GM23338 (cell line): ENCODE measurements at places on chromosomes 2 and 18. TPM values are rescaled to one million over a fixed set of nuclear protein-coding genes. Genes with fewer than 3 reads are reported as not detected.

GRCh38 chr2:211822686-211823335, 715.8 kb downstream of the ERBB4 start:
- no peak for DNase-seq

DNA sequence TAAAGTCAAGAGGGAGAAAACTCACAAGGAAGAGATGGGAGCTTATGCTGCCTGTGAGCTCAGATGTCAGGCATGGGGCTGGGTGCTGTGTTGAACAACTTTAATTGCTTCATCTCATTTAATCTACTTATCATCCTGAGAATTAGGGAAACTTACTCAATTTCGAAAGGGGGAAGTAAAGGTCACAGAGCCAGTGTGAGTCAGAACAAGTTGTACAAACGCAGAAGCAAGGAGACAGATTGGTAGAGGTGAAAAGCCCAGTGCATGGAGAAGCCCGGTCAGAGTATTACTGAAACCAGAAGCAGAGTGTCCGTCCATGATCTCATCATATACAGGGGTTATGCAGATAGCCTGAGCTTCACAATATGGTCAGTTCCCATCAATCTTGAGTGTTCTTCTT, 281.1 kb upstream of the POU3F3 start:
- no peak for DNase-seq

DNA sequence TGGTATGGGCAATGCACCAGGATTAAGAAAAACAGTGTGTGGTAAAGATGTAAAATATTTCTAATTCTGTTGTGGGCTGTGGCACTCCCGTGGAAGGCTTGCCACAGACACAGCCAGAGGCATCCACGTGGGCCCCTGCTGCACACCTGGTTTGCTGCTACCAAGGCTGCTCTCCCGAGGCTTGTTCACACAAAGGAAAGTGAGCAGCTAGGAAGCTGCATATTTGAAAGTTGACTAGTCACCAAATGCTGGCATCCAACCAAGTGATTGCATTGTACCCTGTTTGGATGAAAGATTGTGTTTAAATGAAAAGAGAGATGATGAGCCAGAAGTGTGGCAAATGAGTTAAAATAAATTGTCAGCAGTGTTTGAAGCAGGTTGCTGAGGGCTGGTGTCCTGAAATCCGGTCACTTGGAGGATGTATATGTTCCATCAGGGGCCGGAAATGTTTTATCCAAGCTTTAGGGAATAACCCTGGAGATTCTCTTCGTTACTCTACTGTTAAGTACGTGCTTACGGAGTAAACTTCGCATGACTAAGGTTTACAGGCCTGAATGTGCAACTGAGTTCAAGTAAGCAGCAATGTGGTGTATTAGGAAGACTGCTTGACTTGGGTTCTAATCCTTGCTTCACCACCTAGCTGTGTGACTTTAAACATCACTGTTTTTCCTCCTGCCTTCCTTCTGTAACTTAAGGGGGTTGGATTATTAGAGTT, 86.1 kb downstream of the MSH2 start:
- DNase-seq = peak; percentile 28

DNA sequence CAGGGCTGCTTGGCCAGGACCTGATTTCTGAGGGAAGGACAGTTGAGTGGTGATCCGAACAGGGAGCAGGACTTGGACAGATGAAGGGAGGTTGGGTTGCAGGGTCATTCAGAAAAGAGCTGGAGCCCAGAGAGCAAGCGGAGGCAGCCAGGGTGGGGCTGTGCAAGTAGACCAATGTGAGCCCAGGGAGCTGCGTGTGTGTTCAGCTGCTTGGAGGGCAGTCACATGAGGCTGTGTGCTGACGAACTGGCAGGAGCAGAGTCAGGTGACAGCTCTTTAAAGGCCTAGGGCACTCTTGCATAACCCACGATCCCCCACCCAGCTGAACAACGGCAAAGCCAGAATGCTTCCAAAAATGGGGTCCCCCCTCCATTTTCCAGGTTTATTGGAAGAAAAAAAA, 4.6 kb upstream of the MLPH start:
- DNase-seq = no peak

DNA sequence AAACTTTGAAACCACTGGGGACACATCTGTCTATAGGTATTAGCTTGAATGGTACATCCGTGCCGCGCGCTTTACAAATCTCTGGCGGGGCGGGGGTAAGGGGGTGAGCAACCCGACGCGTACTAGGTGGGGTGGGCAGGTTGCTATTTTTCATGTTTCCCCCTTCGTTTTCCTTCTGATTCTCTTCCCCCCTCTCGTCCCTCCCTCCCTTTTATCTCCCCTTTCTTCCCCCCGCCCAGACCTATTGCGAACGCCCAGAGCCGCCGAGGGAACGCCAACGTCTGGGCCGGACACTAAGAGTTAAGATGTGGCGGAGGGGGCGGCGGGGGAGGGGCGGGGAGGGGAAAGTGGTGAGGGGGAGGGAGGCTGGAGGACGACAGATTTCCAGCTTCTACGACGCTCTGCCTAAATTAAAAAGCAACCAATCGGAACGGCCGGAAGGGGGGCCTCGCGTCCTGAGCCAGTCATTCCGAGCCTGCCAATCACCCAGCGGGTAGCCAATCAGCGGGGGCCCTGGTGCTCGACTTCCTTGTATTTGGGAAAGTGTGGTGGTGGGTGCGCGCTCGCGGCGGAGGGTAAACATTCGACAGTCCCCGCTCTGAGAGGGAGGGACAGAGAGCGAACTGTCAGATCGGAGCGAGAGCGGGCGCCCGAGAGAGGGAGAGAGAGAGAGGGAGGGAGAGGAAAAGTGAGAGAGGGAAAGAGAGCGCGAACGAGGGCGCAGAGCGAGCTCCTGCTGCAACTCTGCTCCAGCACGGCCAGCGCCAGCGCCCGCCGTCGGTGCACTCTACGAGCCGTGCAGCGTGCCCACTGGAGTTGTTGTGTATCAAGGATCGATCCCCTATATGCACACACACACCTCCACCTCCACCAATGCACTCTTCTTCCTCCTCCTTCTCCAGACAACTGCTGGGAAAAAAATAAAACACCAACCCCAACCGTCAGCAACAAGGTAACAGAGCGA, at the start of gene POU3F3:
POU3F3 (plus strand) TSS at position 582 of the 964 bp plus-strand sequence. CDS start 1,396 bp downstream, outside the sequence.
- peak; percentile 99 for DNase-seq

GRCh38 chr2:24336811-24337210, 23.5 kb downstream of the ITSN2 start:
- DNase-seq = no peak

DNA sequence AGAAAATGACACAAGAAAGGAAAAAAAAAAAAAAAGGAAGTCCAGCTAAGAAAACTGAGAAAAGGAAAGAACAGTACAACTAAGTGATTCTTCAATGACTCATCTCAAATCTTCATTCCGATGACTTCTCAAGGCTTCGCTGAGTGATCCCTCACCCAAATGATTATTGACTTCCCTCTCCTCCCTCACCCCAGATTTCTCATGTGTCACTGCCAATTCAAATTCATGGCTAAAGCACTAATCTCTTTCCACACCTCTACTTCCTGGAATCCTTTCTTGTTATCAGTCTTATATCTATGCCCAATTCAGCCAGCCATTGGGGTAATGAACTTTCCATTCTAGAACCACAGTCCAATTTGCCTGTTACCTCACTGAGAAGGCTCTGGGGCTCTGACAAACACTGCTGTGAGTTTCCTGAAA, 7.2 kb upstream of the ABCB11 start:
- DNase-seq = no peak

- DNase-seq = peak; percentile 68
These were observed 147.8 kb downstream of the TMEM18 start for GRCh38 chr2:529424-529823.

- no peak for DNase-seq
These were observed 36.4 kb upstream of the FOSL2 start for GRCh38 chr2:28356095-28356911.

The TSPYL6 gene
- not detected in 2 replicates for total RNA-seq

The ADRA2B gene
- 5.9 and 7.9 TPM in 2 replicates for total RNA-seq

The VIT gene
- total RNA-seq = not detected in 2 replicates

The ACYP2 gene
- total RNA-seq = 1.1 and 2.3 TPM in 2 replicates
